ENCODE measurements at places on chromosomes 3 and 15.

DNA sequence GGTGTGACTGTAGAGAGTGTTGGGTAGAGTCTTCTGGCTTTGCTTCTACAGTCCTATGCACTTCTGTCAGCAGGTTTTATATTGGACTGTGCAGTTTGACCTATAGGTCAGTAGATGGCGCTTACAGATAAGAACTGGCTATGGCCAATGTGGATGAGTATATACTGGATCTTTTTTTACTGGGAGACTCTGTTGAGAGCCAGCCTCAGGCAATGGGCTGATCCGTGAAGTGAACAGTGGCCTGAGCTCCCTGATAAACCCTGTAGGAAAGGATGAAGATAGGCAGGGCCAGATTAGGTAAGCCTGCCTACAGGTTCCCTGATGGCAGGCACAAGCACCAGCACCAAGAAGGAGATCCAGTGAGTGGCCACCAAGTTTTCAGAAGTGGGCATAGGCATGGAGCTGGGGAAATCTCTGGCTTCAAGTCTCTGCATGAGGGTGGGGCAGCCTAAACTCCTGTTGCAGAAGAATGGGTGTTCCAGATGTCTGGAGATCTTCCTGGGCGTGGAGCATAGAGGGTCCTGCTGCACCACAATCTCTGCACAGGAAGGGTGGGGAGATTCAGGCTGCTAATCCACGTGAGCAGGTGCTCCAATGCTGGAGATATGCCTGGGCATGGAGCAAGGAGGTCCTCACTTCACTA is 326.0 kb upstream of the SGO1 start:
- no peak for DNase-seq

GRCh38 chr15:80473286-80474223 is 69.4 kb downstream of the ARNT2 start:
- no peak for DNase-seq

DNA sequence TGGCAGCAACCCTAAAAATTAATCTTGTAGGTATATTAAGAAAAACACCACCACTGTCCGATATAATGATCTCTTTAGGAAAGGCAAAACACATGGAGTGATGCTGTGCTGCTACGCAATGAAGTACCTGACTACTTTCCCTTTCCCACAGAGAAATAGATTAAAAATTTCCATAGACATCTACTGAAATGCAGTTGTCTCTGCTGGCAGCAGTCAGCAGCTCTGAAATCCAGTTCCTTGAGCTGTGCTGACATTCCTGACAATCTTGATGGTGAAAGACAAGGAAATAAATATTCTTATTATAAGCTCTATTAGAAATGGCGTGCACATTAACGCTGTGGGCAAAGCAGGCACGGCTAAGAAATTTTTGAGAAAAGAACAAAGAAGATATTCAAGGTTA is 287.6 kb downstream of the IL5RA start:
- DNase-seq: no peak

- no peak for DNase-seq
Observed at GRCh38 chr3:21654662-21655061, 96.3 kb downstream of the ZNF385D start.

DNA sequence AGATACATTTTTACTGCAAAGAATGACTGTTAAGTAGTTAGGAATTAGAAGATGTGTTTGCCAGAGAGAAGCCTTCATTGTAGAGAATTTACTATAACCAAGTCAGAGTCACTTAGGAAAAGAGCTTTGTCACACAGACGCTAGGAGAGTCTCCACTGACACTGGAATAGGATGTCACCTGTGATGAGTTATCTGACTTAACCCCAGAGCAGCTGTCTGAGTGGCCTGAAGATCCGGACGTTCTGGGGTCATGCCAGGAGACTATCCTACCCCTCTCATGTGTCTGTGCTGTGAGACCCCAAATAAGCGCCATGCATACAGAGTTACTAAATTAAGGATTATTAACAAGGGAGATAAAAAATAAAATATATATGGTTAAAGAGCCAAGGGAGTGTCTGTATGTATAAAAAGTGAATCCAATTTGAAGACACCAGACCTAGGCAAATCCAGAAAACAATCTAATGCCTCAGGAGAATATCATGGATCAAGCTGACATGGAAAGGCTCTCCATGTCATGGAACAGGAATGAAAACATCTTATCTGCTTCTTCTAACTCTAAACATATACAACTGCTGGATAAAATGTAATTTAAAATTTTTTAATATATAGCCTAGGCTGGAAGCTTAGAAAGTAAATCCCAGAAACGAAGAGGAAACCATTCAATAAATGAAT is 43.5 kb downstream of the ITGB5 start:
- DNase-seq: no peak

GRCh38 chr3:183317886-183318865 is 65.1 kb downstream of the B3GNT5 start:
- DNase-seq: no peak

GRCh38 chr3:42062464-42062863 is 28.7 kb upstream of the TRAK1 start:
- no peak for DNase-seq

GRCh38 chr3:46389306-46389705 is 17.6 kb downstream of the CCR5AS start:
- no peak for DNase-seq

- DNase-seq: no peak
Observed at GRCh38 chr15:77395013-77395774, 24.7 kb downstream of the PEAK1 start.

GRCh38 chr15:44153352-44153751 is 41.7 kb downstream of the FRMD5 start:
- DNase-seq: no peak
